ENCODE measurements at places on chromosomes 1 and 21. TPM values are rescaled to one million over a fixed set of nuclear protein-coding genes. Genes with fewer than 3 reads are reported as not detected.

GRCh38 chr1:56330391-56331026, 248.9 kb downstream of the PLPP3 start:
- no peak overlapping the region for H3K4me3 ChIP-seq
- DNase-seq = peak; percentile 50
- no peak overlapping the region for H3K27ac ChIP-seq
- no peaks in the 10 kb centered on the region for H3K27me3 ChIP-seq
- H3K36me3 ChIP-seq = no peaks in the 10 kb centered on the region

GRCh38 chr1:100832694-100833428, 61.8 kb downstream of the EXTL2 start:
- no peak overlapping the region for H3K4me3 ChIP-seq
- H3K4me1 ChIP-seq = peaks cover 9% of the 10 kb centered on the region
- no peaks in the 10 kb centered on the region for H3K27me3 ChIP-seq
- H3K27ac ChIP-seq = no peak overlapping the region
- H3K36me3 ChIP-seq = no peaks in the 10 kb centered on the region
- DNase-seq = no peak

DNA sequence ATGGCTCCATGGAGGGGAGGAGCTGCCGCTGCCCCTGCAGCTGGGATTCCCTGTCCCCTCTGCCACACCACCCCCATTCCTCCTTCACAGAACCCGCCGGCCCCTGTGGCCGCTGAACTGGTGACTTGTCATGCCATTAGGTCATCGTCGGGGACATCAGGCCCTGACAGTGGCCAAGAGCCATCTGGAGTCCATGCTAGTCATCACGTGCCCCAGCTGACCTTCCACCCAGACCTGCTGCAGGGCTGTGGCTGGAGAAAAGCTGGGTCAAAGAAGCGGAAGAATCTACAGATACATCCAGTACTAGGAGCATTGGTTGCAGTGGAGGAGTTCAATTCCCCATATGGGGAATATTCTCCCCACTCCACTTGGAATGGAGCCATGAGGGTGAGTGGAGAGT, 78.1 kb downstream of the KCNJ15 start:
- no peaks in the 10 kb centered on the region for H3K4me1 ChIP-seq
- no peak for DNase-seq
- no peaks in the 10 kb centered on the region for H3K36me3 ChIP-seq
- no peaks in the 10 kb centered on the region for H3K27me3 ChIP-seq
- H3K4me3 ChIP-seq = no peak overlapping the region
- no peak overlapping the region for H3K27ac ChIP-seq

DNA sequence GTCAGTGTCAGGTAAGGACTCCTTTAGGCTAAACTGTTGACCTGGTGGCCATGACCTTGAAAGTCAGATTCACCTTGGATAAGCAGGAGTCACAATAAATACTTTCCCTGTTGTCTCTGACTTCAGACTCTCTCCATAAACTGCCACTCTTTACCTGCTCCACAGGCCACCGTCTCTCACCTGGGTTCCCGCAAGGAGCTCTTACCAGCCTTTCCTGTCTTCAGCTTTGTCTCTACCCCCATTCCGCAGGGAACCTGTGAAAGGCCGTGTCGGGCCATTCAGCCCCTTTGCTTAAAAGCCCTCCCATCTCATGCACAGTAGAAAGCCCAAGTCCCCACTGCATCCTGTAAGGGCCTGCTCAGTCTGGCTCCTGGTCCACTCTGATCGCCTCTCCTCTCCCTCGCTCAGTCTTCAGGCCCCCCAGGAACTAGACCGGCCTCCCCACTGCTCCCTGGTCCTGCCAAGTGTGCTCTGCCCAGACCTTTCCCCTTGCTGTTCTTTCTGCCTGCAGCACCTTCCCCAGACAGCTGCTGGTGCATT, 79.5 kb downstream of the ACTL8 start:
- H3K27me3 ChIP-seq = peaks cover 41% of the 10 kb centered on the region
- H3K36me3 ChIP-seq = no peaks in the 10 kb centered on the region
- H3K4me1 ChIP-seq = no peaks in the 10 kb centered on the region
- no peak for DNase-seq
- H3K4me3 ChIP-seq = no peak overlapping the region

DNA sequence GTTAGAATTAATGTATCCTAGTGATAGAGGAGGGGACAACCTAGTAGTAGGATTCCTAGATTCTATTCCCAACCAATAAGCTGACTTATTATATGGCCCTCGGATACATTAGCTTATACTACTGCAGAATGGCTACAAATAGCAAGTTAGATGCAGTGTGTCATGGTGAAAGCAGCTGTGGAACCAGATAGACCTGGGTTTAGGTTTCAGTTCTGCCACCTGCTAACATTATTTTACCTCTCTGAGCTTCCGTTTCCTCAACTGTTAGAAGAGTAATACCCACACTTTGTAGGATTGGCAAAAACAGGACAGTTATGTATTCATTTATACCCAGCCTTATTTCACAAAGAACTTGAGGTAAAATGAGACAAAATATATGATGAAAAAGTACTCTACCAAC, 21.6 kb upstream of the MAGOH start:
- H3K4me1 ChIP-seq = no peaks in the 10 kb centered on the region
- no peaks in the 10 kb centered on the region for H3K27me3 ChIP-seq

- H3K27ac ChIP-seq = no peak overlapping the region
- no peak for DNase-seq
- H3K4me1 ChIP-seq = no peaks in the 10 kb centered on the region
- no peak overlapping the region for H3K4me3 ChIP-seq
Measured at GRCh38 chr1:24917327-24918074, 12.6 kb downstream of the RUNX3 start.

- H3K4me1 ChIP-seq = no peaks in the 10 kb centered on the region
- DNase-seq = no peak
- no peaks in the 10 kb centered on the region for H3K27me3 ChIP-seq
Measured at GRCh38 chr1:16615253-16616252, 2.2 kb upstream of the NBPF1 start.

The PRKCZ gene
- 20.3 TPM for total RNA-seq

The PLEKHN1 gene
- total RNA-seq = 7.9 TPM

The C1orf185 gene
- not detected for total RNA-seq

The TMEM200B gene
- total RNA-seq = not detected
